CMK (cell line): ENCODE measurements at places on chromosomes 6 and 20.

GRCh38 chr6:44171899-44172546, 13.4 kb downstream of the CAPN11 start:
- no peak for DNase-seq

DNA sequence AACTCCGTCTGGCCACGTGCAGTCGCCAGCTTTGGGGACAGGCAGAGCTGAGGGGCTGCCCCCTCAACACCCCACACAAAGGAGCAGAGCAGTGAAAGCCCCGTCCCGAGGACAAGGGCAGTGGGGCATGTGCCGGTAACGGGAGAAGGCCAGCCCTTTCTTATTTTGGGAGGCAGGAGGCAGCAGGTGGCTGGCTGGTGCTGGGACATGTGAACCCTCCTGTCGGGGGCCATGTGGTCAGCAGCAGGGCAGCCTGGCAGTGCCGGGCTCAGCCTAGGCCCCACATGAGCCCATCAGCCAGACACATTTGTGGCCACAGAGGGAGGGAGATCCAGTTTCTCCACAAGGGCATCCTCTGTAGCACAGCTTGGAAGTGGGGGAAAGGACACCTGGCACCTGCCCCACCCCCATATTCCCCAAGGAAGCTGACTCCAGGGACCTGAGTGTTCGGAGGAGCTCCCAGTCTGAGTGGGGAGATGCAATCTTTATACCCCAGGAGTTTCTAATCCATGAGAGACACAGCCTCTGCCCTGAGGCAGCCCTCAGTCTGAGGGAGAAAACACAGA, 137.6 kb downstream of the MRPL14 start:
- no peak for DNase-seq

DNA sequence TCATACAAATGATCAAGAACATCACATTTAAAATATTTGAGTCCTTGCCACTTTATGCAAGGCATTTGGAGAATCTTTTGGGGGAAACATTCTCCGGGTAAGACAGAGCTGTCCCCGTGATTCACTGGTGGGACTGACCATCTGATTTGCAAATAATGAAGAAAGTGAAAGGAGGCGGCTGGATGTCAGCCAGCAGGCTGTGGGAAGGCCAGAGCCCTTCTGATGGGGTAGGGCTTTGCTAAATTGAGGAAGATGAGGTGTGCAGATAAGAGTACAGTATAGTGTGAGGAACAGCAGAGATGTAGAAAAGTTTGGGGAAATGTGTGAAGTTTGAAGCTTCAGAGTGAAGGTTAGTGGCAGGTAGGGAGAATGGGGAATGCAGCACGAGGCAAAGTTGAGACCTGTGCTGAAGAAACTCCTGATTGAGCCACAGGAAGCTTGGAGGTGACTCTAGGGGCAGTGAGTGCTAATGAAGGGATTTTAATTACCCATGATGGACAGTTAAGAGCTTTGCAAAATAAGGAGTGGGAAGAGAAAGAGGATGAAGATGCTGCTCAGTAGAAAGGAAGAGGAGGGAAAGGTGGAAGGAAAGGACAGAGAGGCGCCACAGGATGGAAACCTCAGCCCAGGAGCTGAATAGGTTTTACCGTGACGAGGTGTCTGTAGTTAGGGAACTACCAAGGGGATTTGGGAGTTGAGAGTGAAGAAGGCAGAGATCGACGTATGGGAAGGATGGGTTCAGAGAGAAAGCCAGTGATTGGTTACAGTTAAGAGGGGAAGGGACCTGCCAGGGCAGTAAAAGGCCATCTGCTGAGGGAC, 68.7 kb downstream of the SNX9 start:
- no peak for DNase-seq

- DNase-seq, result no peak
Measured at GRCh38 chr6:38637756-38638155, 2.0 kb downstream of the BTBD9 start.

- DNase-seq, result no peak
Measured at GRCh38 chr6:56541741-56542360, 100.8 kb downstream of the DST start.

DNA sequence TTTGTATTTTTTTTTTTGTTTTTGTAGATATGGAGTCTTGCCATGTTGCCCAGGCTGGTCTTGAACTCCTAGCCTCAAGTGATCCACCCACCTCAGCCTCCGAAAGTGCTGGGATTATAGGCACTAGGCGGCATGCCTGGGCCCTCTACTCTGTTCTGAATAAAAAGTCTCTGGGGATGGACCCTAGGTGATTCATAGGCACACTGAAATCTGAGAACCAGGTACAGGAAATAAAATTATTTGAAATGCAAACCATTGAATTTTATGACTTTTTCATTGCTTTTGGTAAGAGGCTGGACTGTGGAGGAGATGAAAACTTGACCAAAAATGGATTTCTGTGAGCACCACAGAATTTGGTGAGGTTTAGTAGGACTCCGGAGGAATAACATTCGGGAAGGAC, 117.5 kb downstream of the PRIM2 start:
- no peak for DNase-seq

- no peak for DNase-seq
Measured at GRCh38 chr6:13235339-13235738, 93.0 kb downstream of the TBC1D7 start.

GRCh38 chr6:108200186-108200585, 34.4 kb downstream of the NR2E1 start:
- DNase-seq, result no peak

- no peak for DNase-seq
Measured at GRCh38 chr6:79874531-79875134, 72.7 kb downstream of the ELOVL4 start.

GRCh38 chr6:18380158-18380836, 6.9 kb upstream of the RNF144B start:
- DNase-seq, result no peak

DNA sequence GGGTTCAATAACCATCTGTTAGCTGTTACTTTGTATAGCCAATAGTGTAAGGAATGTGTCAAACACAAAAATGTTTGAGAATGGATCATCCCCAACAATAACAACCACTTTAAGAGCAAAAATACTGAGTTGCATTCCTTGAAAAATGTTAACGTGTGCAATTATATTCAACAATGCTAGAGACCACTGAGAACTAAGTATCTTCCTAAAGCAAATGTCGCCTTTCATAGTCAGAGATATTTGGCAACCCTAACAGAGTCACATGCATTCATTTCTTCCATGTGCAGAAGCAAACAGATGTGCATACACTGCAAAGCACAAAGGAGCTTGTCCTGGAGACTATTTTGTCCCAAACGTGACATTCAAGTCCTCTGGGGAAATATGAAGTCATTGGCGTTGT, 448.6 kb downstream of the GJA1 start:
- DNase-seq, result no peak

DNA sequence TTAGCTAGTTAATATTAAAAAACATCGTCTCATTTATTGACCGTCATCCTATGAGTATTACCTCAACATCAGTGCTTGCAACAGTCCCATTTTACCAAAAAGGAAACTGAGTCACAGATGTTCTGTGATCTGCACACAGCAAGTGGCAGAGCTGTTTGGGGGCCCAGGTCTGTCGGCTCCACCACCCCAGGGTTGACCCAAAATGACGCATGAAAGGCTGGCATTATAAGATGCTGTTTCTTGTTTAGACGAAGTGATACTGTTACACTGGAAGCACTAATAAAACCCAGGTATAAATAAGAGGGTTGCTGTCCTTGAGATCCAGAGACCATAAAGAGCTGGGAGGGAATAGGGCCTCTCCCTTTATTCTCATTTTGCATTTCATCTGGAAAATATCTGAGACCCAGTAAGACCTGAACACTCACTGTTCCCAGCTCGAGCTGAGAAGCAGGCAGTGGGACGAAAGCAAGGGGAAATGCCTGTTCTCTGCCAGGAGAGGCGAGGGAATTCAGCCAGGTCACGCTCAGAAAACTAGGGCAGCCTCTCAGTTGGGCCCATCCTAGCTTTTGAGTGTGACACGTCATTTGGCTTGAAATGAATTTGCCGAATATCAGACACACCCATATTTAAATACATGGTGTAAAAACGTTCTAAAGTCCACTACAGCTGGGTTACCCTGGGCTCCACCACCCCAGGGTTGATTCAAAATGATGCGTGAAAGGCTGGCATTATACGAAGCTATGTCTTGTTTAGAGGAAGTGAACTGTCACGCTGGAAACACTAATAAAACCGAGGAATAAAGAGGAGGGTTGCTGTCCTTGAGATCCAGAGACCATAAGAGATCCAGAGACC, 1.4 kb upstream of the MICAL1 start:
- DNase-seq, result no peak

GRCh38 chr6:23137611-23138010, 568.2 kb downstream of the HDGFL1 start:
- no peak for DNase-seq

DNA sequence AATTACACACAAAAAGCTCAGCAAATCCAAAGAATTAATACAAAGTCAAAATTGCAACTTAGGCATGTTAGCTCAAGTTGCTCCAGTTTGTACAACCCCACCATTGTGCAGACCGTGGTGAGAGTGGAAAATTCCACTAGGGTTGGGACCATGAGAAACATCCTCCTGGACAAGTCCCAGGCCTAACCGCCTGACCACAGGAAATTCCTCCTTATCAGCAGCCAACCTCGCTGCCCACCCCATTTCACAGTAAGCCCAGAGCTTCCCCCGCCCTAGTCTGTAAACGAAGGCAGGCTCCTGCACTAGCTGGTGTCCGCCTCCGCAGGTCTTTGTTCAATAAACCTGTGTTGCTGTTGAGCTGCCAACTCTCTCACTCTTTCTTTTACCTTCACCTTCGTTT, 1023.3 kb downstream of the EYS start:
- DNase-seq, result peak; percentile 62

GRCh38 chr6:55445648-55446204, 118.5 kb downstream of the GFRAL start:
- DNase-seq, result no peak

DNA sequence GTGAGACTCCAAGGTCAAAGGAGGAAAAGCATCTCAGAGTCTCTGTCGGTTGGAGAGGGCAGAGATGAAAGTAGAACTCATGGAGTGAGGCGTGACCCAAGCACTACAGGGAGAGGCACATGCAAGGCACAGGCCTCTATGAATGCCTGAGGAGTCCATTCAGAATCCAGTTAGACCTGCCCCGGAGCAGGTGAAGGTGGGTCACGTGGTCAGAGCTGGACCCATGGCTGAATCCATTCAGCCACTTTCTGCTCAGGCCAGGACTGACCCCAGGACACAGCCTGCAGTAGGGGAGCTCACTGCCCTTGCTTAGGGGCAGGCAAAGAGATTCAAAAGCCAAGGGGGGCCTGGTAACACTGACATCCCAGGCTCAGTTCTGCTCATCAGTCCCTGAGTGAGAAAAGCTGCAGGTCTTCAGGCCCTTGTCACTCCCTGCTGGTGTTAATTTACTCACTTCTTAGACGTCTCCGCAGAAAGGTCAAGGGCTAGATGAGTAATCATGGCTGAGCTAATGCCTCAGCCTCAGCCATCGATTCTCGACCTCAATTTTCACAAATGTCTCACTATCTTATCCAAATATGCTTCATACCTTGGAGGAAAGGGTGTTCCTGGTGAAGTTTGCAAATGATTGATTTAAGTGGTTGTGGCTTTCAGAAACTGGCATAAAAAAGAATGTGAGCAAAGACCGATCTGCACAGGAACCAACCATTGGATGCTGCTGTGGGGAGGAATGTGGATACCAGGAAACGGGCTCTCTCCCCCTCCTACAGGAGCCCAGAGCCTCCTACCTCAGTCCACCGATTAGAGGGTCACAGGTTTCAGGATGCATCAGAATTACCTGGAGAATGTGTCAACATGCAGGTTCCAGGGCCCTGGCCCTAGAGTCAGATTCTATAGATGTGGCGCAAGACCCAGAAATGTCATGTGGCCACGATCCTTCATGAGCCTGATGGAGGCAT, 584.4 kb downstream of the PTPRT start:
- no peak for DNase-seq

- no peak for DNase-seq
Measured at GRCh38 chr20:15318682-15319081, 981.3 kb upstream of the FLRT3 start.

- DNase-seq, result no peak
Measured at GRCh38 chr20:23163562-23163961, 77.4 kb upstream of the CD93 start.

DNA sequence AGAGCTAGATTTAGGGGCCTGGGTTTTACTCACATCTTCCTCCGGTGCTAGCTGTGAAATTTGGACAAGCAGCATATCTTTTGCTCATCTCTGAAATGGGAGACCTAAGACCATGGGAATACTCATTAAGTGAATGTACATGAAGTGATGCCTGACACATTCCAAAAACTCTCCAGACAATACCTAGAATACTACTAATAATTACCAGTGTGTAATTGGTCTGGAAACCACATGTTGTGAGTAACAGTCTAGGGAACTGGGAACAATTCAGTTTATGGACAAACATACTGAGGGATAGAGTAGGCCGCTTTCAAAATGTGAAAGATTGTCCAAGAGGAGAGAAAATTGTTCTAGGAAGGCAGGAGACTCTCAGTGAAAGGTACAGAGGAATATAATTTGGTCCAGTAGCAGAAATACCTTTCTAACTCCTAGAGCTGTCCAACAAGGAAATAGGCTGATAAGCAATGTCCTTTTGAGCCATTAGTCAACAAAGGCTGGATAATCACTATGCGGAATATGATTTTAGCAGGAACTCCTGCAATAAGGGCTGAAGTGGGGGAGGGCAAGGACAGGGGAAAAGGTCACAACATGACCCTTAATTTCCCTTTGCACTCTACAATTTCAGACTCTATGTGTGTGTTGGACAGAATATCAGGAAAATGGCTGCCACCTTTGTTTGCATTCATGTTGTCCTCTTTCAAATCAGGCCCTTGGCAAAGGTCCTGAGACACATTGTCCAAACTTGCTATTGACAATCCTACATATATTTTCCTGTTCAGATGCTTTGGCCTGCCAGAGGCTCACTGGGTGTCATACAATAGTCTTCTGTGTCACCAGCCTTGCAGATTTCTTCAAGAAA, 315.4 kb downstream of the PLCB1 start:
- no peak for DNase-seq

- no peak for DNase-seq
Measured at GRCh38 chr6:140366991-140367390, 992.5 kb upstream of the CITED2 start.

- DNase-seq, result no peak
Measured at GRCh38 chr6:46220352-46221221, 49.8 kb upstream of the ENPP5 start.
